Non-pigmented ciliary epithelial cell (primary cell): ENCODE measurements at places on chromosomes 6 and 20.

DNA sequence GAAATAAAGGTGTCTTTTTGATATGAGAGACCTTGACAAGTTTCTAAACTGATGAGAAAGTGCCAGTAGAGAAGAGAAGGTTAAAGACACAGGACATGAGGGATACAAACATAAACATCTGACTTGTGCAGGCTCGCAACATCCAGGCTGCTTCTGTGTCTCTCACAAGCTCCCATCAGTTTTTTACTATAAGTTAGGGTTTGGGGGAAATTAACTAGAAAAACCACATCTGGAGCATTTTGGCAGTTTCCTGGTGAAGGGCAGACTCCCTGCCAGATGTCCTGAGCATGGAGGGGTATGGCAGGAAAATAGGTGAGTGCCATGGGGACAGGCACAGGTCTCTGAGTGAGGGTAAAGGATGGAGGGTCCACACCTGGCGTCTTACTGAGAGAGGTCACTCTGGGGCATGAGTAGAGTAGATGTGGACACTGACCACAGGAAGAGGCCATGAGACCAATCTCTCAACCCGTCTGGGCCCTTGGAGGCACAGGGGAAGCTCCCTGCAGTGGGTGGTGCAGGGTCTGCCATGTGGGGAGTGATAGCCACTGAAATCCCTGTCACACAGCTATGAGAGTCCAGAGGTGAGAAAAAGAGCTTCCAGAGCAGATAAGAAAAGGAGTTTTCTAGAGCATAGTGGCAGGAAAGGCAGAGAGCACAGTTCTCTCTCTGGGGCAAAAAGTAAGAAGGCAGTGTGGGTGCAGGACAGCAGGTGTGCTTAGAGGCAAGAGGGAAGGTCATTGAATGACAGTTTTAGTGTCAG lies 193.3 kb upstream of the SYNDIG1 start:
- no peak for DNase-seq

- DNase-seq = no peak
Measured at GRCh38 chr6:72811971-72812421, 190.1 kb downstream of the KCNQ5 start.

DNA sequence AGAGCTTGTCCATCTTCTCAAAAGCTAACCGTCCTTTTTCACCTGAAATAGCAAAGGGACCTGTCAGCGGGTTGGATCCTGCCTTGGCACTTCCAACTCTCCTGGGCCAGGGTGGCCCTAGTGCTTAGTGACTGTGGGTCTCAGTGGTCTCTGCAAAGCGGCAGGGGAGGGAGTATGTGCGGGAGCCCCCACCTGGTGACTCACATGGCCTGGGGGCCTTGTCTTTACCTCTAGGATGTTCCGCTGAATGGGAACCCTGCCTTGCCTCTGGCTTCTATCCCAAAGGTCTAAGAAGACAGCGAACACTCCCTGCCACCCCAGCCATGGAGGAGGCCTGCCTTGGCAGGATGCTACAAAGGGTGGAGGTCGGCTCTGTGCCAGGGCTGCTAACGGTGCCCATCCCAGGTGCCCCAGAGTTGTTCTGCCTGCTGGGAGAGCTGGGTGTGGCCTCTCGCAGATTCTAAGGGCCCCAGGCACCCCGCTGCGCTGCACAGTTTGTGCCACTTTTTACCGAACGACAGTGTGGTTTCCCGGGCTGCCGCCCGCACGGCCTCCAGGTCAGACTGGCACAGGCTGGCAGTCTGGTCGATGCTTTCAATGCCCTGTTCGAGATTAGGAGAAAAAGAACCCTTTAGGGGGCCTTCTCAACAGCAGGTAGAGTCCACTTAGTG lies 77.2 kb downstream of the PTPN1 start:
- no peak for DNase-seq

DNA sequence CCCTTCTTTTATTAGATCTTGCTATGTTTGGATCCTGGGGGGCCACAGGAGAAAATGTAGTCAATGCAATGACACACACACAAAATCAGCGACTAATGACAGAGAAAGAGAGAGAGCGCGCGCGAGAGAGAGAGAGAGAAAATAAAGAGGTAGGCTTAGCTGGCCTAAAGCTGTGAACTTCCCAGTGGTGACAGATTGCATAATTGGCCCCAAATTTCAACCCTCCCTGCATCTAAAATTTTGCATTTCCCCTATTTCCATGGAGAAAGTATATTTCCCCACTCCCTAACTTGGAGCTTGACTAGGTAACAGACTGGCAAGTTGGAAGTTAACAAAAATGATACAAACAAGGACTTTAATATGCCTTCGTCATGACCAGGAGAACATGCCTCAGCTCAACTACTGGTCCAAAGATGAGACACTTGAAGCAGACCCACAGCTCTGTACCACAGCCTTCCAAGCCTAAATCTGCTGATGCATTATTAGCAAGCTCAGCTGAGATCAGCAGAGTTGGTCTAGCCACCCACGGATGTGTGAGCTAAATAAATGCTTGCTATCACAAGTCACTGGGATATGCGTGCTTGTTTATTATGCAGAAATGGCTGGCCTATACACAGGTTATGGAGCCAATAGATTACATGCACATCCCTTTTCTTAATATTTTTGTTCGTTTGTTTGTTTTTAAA lies 118.1 kb upstream of the PRDM1 start:
- DNase-seq = peak; percentile 22

DNA sequence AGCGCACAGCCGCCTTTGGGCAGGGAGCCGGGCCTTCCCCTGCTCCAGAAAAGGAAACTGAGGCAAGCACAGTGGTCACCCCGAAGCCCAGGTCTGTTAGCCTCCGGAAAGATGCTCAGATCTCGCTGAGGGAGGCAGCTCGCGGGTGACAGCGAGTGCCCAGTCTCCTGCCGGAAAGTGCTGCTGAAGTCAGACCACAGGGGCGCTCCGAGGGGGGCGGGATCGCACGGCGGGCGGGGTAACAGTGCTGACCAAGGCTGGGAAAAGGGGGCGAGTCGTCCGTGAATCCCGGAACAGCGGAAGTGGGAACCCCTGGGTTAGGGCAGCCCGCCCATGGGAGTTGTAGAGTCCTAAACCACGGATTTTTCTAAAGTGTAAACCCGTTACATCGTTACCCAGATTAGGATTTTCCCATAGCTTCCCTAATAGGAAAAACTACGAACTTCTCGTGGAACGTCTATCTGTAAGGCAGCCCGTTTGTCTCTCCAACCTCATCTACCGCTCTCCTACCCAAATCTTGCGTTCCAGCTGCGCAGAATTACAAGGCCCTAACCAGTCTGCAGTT lies 504 bp downstream of the VPS16 start:
- DNase-seq = no peak
